ENCODE measurements at places on chromosomes 1 and 21.

- no peak for DNase-seq
These were observed 159.1 kb downstream of the NFIA start for GRCh38 chr1:61241411-61241838.

DNA sequence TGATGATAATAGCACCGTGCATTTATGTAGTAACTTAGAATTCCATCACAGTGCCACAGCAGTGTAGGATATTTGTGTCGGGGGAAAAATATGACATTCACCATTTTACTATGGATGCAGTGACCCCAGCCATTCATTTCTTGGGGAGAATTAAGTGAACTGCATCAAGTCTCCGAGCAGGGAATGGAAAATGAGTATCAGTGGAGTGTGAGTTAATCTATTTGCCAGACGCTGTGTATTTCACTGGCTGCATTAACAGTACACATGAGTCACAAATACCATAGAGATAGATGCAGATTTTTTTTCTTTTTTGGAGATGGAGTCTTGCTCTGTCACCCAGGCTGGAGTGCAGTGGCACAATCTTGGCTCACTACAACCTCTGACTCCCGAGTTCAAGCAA is 33.8 kb upstream of the SLC45A1 start:
- no peak for DNase-seq

DNA sequence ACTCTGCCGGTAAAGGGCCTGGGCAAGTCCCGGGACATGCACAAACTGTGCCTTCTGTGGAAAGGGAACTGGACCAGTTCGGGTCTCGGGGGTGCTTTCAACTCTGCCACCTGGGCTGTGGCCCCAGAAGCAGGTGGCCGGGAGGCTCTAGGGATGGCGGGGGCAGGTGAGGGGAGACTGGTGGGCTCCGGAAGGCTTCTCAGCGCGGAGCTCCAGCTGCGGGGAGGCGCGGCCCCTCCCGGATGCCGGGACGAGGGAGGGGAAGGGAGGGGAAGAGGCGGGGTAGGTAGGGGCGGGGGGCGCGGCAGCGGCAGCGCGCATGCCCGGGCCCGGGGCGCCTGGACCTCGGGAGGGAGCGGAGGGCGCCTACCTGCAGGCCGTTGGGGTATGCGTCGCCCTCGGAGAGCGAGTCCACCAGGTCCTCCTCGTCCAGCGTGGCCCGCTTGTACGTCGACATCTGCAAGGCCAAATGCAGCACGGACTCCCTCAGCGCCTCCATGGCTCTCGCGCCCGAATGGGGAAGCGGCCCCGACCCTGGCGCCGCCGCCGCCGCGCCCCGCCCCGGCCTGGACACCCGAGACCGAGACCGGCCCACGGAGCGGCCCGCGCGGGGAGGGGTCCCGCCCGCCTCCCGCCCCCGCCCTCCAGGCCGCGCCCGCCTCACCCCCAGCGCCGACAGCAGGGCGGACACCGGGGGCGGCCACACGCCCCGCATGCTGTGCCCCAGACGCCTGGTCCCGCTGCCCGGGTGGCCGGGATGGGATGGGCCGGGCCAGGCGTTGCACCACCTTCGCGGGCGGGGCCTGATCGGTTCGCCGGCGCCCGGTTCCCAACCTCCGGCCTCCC is at the start of gene ECE1:
TSS of gene ECE1 (minus strand) at position 764 of the 846 bp plus-strand sequence. CDS start at position 715, 49 bp downstream.
- peak; percentile 18 for DNase-seq

DNA sequence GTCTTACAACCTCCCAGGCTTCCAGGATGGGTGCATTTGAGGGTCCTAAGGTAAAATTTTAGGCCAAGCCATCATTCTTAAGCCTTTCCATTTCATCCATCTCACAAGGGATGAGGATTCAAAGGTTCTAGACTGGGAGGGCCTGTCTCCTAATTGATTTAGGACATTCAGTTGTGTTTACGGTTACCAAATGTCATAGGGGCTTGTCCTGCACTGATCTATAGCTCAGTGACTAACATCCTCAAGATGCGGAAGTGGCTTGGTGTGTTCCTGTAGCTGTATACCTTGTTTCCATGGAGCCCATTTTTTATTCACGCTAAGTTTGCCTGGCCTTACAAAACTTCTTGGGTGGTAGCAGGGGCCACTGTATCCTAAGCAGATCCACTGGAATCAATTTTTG is 52.8 kb downstream of the DUSP10 start:
- DNase-seq, result no peak

- DNase-seq, result no peak
These were observed 4.0 kb upstream of the ZBTB18 start for GRCh38 chr1:244046907-244047611.

DNA sequence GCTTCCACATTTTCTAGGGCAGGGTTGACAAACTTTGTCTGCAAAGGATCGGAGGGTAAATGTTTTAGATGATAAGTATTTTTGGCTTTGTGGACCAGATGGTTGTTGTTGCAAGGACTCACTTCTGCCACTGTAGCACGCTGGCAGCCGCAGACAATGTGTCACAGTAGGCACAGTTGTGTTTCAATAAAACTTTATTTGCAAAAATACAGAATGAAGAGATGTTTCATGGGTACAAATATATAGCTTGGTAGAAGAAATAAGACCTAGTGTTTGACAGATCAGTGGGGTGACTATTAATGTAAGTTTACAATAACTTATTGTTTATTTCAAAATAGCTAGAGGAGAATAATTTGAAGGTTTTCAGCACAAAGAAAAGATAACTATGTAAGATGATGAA is 127.8 kb downstream of the GRIK3 start:
- no peak for DNase-seq

Data from activated naive CD4-positive, alpha-beta T cell (primary cell).